ENCODE measurements at places on chromosomes 1 and 21.

GRCh38 chr1:66728021-66728420, 24.2 kb upstream of the DYNLT5 start:
- DNase-seq, result no peak

DNA sequence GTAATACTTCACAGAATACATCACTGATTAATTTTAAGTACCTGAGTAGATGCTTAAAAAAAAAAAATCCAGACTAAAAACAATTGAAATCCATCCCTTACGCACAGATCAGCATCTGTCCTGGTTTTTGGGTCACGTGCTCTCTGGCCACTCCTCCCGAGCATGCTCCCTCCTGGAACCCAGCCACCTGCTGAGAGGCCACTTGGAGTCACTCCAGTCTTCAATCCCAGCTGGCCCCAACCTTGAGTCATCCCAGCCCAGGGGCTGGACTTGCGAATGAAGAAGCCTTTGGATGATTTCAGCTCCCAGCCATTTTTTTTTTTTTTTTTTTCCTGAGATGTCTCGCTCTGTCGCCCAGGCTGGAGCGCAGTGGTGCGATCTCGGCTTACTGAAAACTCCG, 8.9 kb downstream of the MAP1LC3C start:
- peak; percentile 52 for DNase-seq

GRCh38 chr1:175033953-175034352, 10.7 kb upstream of the MRPS14 start:
- DNase-seq, result no peak

DNA sequence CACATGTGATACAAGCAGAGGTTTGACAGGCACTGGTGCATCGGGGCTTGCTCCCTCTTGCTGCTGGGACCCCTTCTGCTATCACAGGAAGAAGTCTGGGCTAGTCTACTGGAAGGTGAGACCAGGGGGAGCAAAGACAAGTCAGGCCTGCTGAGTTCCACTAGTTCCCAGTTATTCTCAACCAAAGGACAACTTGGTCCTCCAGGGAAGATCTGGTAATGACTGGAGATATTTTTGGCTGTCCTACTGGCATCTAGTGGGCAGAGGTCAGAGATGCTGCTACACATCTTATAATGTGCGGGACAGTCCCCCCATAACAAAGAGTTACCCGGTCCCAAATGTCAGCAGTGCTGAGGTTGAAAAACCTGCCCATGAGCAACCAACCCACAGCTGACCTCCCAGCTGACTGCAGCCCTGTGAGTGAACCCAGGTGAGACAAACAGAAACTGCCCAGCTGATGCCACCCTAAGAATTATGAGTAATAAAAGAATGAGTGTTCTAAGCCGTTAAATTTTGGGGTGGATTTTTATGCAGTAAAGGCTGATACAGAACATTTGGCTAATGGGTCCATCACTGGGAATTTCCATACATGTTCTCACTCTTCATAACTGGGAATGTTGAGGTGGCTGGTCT, 71.6 kb downstream of the NENF start:
- no peak for DNase-seq

DNA sequence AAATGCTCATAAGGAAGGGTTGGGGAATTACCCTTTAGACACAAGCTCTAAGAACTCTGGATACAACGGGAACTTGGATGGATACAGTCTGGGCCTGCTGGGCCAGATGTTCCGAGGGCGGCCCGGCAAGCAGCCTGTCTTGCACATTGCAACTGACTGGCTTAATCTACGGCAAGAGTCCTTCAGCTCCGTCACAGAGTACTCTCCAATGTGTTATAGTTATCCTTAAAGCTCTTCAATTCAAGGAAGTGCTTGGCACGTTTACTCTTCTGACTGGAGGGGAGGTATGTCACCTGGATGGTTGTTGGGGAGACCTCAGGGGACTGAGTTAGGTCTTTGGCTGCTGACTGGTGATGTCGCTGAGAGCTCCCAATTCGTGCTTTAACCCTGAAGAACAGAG, 1.1 kb upstream of the CFAP141 start:
- no peak for DNase-seq

GRCh38 chr21:14591882-14592281, 45.8 kb upstream of the SAMSN1 start:
- DNase-seq, result peak; percentile 56

GRCh38 chr1:115524236-115524635, 117.5 kb upstream of the VANGL1 start:
- no peak for DNase-seq

DNA sequence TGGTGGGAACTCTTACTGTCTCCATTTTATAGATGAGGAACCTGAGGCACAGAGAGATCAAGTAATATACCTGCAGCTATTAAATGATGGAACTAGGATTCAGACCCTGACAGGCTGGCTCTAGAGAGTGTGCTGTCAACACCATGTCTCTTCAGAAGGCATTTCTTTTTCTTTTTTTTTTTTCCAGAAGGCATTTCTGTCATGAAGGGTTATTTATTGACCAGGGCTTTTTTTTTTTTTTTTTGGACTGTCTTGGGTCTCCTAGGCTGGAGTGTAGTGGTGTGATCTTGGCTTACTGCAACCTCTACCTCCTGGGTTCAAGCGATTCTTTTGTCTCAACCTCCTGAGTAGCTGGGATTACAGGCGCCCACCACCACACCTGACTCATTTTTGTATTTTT, 22.6 kb downstream of the HIPK1 start:
- DNase-seq, result no peak

- no peak for DNase-seq
These were observed 2.6 kb upstream of the DYRK1A start for GRCh38 chr21:37363936-37364335.

DNA sequence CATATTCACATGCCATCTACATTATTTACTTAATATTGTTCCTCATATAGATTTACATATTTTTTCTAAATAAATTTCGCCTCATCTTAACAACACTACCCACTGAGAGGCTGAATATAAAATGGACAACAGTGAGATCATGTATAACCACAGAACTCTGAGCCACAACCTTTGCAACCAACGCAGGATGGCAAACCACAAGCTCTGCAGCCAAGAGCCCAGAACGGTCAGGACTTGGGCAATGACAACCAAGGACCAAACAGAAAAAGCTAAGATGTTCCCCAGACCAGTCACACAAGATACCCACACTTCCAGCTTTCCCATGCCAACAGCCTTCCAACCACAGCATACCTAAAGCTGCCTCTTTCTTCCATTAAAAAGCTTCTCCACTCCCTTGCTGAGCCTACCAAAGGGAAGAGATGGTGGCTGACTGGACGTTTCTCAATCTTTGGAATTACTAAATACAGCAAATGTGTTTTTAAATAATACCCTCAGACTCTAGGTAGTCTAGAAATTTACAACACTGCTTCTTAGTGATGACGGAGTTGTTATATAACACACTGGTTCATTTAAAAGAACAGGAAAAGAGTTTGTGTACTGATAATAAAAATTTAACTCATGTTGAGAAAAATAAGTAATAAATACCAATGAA, 117.9 kb downstream of the AKT3 start:
- no peak for DNase-seq

GRCh38 chr1:217425422-217425821, 205.5 kb downstream of the GPATCH2 start:
- no peak for DNase-seq

DNA sequence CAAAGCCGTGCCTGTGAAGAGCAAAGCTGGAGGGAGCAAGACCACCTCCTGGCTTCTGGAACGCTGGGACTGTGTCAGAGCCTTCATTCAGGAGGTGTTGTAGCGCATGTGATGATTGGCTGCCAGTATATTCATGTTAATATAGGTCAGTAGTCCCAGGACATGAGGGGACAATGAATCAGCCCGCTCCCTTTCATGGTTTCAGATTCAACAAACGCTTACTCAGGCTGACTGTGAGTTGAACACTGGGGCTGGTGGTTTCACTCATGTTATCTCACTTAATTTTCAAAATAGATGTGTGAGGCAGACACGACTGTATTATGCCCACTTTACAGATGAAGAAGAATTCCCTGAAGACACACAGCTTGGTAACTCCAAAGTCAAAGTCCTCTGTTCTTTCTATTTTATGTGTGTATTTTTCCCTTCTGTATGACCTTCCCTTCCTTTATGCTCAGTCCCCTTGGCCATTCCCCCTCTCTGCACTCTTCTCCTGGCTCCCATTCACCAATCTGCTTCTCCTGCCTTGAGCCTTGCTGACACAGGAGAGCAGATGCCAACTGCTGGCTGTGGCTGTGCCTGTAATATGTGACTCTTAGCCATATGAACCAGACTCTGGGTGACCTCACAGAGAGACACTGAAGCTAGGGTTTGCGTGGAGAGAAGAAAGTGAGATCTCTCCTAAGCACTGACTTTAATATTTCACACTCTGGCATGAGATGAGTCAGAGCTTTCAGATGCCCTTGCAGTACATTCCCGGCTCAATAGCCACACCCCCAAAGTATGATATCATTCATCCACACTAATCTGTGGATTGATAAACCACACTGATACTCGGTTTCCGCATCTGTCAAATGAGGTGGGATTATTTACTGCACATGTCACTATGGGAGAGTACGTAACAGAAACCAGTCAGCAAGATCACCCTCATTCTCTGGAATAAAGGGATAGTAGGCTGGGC, 31.4 kb upstream of the KIRREL1 start:
- no peak for DNase-seq

- DNase-seq, result peak; percentile 91
These were observed at the start of gene B4GALT3 for GRCh38 chr1:161177112-161177935. TSS of gene B4GALT3 (minus strand) at chr1:161177507. CDS start at chr1:161176060, 1,447 bp downstream.

GRCh38 chr1:224565186-224565585, 50.9 kb upstream of the CNIH3 start:
- no peak for DNase-seq

DNA sequence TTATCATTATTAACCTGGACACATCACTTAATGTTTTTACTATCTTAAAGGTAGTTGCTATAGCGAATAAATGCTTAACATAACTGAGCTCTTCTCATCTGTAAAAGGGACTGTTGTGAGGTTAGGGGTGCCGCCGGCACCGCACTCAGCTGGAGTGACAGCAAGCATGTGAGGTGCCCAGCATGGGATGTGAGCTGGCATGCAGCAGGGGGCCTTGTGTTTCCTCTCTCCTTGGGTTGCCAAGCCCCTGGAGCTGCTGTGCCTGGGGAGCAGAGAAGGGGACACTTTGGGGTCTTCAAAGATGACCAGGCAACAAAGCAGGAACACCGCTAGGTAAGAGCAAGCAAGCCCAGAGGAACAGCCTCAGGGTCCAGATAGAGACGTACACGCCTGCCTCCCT, 2.1 kb upstream of the ZC3H12A start:
- no peak for DNase-seq

- no peak for DNase-seq
These were observed 5.1 kb downstream of the HOOK1 start for GRCh38 chr1:59819566-59820438.

- no peak for DNase-seq
These were observed 60.0 kb upstream of the AJAP1 start for GRCh38 chr1:4594286-4594991.

DNA sequence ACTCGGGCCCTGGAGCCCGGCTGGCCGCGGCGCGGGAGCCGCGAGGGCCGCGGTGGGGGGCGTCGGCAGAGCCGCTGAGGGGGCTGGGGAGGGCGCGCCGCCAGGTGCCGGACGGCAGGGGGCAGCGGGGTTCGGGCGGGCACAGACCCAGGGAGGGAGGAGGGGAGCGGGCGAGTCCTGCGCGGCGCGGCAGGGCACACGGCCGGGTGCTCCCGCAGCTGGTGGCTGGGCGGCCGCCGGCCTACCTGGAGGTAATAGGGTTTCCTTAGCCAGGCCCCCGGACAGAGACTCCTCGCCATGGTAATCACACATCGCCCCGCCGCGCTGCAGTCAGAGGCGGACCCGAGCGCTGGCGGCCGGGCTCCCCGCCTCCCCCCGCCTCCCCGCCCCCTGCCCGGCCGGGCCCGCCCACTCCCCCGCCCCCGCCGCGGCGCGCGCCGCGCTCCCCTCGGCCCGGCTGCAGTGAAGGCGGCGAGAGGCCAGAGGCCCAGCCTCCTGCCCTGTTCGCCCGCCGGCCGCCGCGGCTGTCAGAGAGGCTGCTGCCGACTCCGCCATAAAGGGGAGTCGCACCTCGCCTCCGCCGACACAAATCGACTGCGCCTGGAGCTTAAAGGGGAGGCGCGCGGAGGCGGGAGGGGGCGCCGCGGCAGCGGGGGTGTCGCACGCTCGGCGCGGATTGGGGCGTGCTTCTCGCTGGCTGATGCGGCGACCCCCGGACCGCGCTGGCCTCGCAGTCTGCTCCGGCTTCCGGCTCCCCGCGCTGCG, at the start of gene DIPK1A:
DIPK1A (minus strand) TSS at position 332 of the 765 bp plus-strand sequence; CDS start at position 299, 33 bp downstream.
- peak; percentile 82 for DNase-seq

DNA sequence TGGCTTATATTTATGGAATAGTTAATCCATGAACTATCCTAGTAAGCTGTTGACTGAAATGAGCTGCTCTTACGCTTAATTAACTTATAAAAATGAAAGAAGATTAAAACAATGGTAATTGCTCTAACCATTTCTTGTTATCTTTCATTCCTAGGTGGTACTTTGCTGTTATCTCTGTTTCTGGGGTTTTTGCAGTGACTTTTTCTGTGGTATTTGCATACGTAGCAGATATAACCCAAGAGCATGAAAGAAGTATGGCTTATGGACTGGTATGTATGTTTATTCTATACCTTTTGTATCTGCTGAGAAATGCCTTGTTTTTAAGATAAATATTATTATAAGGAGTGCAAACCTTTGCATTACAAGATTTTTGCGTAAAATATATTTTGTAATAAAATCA, 71.0 kb downstream of the SASS6 start:
- DNase-seq, result no peak

DNA sequence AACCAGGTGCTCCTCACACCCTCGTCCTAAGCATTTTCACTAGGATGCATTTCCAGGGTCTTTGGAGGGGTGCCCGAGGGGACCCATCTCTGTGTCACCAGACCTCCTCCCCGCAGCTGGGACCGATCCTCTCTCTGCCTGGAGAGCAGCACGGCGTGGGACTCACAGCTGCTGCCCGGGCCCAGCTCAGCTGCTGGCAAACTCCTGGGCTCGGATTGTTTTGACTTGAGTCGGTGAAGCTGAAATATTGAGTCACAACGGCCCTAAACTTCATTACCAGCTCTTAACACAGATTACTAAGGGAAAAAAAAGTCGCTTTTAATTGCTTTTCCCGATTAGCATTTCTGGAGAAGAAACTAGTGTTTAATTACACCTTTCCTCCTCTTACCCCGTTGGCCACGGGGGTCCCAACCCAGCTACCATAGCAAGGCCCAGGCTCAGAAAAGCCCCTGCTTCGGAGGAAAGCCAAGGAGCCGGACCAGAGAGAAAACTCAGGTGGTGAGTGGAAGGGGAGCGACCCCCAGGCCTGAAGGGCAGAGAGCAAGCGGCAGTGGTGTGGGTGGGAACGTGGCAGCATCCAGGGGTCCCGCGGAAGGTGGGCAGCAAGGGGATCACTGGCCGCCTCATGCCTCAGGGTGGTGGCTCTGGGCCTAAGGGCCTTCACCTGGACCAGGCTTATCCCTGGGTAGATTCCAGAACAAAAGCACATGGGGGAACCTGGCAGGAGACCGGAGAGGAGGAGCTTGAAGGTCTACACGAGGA, 41.7 kb downstream of the CASZ1 start:
- DNase-seq, result no peak

- DNase-seq, result no peak
These were observed 58.5 kb downstream of the STYXL2 start for GRCh38 chr1:167152192-167152876.

Data from left lung (tissue), 14 donors.